ENCODE measurements at places on chromosomes 2 and 18.
A peak's percentile ranks its signal among the peaks of the same experiment; 100 is the strongest.

DNA sequence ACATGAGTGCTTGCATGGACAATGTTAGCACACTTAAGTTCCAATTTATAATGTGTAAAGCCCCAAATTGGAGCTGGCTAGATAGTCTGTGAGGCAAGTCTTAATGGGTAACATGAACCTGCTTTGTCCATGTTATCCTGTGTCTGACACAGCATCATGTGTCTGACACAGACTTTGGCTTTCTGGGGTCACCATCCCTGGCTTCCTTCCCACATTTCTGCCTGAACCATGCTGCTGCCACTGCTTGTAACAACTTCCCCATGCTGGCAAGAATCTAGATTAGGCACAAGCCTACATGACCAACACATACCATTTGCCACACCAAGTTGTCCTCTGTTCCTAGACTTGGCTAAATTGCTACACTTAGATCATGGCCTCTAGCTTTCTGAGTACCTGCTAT lies 49.8 kb upstream of the ZBTB7C start:
- DNase-seq: no peak

- DNase-seq: no peak
These were observed 164.9 kb upstream of the SCN7A start for GRCh38 chr2:166658901-166659300.

DNA sequence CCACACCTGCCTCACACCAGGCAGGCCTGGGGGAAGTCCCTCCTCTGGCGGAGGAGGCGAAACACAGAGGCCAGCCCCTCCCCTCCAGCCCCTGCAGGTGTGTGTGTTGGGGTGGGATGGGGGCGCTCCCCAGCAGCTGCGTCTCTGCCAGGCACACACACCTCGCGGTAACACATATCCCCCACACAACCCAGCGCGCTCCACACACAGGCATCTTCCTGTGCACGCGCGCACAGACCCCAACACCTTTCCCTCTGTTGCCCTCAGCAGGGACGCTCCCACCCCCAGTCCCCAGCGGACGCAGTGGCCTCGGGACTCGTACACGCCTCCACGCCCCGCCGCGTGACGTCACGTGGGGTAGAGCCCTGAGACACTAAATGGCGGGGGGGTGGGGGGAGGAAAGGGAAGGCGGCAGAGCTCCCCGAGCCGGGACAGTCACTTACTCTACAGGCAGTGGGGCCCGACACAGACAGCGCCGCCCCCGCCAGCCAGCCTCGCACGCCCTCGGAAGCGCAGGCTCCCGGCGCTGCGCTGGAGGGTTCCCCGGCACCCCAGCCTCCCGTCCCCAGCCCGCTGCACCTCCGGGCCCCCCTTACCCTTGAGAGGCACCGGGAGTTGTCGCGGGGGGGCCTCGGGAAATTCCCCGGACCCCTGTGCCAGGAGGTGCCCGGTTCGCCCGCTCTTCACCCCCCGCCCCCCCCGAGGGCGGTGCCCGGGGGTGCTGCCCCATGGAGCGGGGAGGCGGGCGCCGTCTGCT lies at the start of gene WNT10A:
TSS of gene WNT10A (plus strand) at position 751 of the 757 bp plus-strand sequence. CDS start 144 bp downstream, outside the sequence.
- peak; percentile 39 for DNase-seq

DNA sequence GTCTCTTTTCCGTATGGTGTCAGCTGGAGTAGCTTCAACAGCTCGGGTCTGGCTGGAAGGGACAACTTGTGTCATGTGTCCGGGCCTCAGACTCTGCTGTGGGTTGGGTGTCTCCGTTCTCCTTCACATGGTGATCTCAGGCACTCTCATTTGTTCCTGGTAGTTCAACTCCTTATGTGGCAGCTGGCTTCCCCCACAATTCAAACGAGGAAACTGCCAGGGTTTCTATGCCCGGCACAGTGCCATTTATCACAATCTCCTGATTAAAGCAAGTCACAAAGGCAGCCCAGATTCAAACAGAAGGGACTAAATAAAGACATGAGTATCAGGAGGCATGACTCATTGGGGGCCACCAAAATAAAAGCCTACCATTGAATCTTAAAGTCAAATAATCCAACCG lies 22.7 kb downstream of the MRO start:
- no peak for DNase-seq

DNA sequence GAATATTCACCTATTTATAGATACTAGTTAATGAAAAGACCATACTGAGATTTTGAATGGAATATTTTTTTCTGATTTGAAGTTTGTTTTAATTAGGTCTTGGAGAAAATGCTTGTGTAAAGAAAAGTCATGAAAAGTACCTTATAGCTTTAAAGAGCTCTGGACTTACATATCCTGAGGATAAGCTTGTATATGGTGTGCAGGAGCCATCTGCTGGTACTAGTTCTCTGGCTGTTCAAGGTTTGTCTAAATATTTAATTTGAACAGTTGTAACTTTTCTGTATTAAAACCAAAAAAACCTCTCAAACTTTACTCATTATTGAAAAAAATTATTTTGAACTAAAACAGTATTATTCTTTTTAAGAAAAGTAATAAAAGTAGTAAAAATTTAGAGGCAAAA lies 50.1 kb downstream of the UBR3 start:
- no peak for DNase-seq

GRCh38 chr2:12363138-12363537 lies 353.6 kb upstream of the TRIB2 start:
- DNase-seq: no peak

- DNase-seq: peak; percentile 43
These were observed 29.1 kb downstream of the ARMC9 start for GRCh38 chr2:231227310-231228162.

DNA sequence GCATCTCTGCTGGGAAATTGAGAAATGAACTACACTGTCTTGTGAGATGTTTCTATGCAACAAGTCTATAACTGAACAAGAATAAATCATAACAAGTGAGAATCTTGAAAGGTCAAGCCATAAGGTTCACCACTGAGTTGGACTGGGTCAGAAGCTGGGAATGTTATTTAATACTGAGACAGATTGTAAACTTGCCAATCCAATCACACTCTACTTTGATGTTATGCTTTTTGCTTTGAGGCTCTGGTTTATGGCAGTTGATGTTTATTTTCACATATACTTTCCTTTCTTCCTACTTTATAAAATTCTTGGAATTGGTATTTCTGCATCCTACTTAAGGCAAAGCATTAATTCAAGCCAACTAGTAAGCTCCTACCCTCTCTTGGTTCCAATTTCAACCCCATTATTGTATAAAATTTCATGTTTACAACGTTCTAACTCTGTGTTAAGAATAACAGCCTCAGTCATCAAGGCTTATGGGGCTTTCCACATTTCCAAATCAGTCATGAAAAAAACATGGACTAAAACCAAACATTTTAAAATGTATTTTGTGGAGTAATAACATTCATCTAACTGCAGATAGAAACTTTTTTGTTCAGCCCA lies 533.4 kb downstream of the NYAP2 start:
- no peak for DNase-seq

DNA sequence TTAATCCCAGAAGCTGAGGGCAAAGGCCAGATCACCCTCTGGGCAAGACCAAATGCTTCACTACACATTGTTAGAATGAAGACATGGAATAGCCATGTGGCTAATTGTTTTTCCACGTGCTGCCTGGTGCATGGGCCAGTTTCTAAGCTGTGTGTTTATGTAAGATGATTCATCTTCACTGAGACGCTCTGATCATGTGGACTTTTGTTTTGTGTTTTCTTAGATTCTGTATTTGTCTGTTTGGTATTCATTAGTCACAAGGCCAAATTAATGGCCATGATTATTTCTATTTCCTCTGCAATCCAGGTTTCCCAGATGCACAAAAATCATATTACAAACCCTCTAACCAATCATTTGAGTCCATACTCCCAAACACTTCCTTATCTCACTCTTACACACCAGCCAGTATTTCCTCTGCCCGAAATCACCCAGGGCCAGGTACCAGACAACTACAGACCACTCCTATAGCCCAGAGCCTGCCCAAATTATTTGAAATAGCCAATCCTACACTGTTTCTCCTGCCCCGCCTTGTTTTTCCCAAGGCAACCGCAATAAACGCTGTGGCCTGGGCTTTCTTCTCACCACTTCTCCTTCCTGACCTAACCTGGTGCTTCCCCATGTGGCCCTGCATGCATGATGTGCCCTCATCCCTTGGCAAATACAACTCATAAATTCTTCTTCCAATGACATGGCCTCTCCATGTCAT lies 94.2 kb upstream of the SP3 start:
- DNase-seq: no peak

DNA sequence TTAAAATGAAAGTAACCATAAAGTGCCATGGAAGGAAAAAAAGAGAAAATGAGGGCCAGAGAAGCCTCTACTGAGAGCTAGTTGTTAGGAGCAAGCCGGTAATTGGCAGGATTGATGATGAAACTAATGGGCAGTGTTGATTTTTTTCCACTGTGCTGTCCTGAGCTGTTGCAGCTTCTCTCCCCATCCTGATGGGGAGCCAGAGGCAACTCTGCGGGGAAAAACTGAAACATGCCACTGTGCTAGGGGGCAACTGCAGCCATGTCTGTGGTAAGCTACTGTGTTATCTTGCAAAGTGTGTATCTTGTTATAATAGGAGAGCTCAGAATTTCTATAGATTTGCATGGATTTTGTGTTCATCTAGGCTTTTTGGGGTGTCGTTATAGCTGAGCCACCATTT lies 487.9 kb downstream of the STK39 start:
- no peak for DNase-seq

GRCh38 chr2:9327873-9328352 lies 95.4 kb downstream of the ITGB1BP1 start:
- DNase-seq: no peak

DNA sequence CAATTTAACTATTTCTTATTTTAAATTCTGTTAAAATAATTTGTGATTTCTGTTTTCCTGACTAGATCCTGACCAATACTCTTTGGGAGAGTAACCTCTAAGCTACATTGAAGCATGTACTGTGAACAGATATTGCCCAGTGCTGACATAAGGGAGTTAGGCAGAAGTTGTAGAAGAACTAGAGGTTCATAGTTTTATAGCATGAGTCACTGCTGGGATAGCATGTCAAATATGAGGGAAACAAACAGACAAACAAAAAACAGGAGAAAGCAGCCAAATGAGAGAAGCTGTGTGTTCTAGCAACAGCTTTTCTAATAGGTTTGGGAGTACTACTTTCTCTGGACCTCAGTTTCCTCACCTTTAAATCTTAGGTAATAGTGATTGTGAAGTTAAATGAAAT lies 72.4 kb downstream of the CERS6 start:
- no peak for DNase-seq

DNA sequence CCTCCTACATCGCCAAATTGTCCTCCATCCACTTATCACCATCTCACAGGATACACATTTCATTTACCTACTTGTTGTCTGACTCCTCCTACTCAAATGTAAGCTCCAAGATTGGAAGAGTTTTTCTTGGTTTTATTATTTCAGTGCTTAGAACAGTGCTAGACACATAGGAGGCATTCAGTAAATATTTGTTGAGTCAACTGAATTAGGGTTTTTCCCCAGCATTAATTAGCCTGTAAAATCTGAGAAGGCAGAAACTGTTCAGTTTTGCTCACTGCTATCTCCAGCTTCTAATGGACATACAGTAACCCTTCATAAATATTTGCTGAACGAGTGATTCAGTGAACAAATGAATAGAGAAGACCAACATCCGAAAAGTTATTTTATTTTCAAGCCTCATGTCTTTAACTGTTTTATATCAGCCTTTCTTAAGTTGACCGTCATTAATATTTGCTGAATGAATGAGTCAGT lies 800 bp downstream of the TTC21B start:
- no peak for DNase-seq

GRCh38 chr2:163207693-163208370 lies 369.3 kb upstream of the KCNH7 start:
- no peak for DNase-seq

GRCh38 chr2:223959688-223960087 lies 2.4 kb downstream of the MRPL44 start:
- DNase-seq: no peak

DNA sequence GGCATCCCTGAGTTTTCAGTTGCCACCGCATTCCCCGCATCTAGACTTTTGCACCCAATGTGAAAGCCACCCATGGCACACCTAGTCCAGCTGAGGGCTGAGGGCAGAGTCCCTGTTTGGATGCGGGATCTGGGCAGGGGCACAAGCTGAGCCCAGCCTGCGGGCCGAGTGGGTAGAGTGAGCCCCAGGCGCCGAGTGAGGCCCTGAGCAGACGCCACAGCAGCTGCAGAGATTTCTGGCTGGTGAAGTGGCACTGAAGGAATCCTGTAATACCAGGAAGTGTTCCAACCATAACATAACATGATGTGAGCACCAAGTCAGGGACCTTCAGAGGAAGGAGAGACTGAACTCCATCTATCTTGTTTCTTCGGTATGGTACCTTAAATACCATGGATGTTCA lies 27.7 kb upstream of the FRZB start:
- no peak for DNase-seq

DNA sequence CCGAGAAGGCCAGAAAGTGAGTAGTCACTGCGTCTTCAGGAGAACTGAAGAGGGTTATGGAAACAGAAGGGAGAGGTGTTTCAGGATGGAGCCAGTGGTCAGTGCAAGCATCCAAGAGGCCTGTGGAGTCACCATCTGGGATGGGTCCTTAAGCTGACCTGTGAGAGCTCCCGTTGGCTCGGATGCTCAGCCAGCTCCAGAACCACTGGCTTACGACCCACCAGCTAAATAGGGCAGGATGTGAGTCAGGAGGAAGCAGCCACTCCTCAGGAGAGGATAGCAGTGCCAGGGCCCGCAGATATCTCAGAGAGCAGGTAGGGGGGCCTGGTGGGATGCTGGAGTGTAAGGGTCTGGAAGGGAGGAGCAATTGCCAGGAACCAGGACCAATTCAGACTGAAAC lies 63.1 kb upstream of the B3GNT7 start:
- DNase-seq: no peak

- DNase-seq: no peak
These were observed 32.0 kb downstream of the YPEL5 start for GRCh38 chr2:30178618-30179434.

- DNase-seq: peak; percentile 23
These were observed 34.7 kb downstream of the TRABD2A start for GRCh38 chr2:84846041-84846663.

DNA sequence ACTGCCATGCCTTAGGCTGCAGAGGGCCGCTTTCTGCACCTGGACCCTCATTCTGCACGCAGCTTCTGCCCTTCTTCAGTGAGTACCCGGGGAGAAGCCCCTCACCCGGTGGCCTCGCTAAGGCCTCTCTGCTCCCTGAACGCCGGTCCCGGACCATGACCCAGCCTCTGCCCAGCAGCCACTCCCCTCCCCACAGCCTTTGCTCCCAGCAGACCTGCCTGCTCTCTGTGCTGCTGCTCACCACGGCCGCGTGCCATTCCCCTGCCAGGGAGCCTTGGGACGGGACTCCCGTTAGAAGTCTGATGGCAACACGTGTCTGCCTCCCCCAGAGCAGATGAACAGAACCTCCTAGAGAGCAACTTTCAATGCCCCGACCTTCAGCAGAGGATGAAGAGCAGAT lies 282.8 kb downstream of the NDUFA10 start:
- no peak for DNase-seq

GRCh38 chr2:2641541-2642410 lies 310.7 kb upstream of the MYT1L start:
- DNase-seq: no peak

DNA sequence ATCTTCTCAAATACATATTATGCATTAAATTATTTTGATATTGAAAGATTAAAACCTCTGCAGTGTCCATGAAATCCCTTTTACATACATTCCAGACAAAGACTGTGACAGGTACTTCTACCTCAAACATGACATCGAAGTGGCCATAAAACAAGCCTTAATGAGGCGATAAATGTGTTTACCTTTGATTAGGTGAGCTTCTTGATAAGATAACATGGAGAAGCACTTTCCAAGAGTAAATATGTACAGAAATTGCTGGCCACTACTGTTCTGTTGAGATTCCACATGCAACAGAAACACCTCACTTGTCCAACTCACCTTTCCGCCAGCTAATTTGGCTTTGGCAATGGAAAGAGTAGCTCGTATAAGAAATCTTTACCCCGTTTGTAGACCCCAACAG lies 55.2 kb downstream of the ZEB2 start:
- no peak for DNase-seq
